ENCODE measurements at places on chromosomes 7 and 10. TPM values are rescaled to one million over a fixed set of nuclear protein-coding genes. Genes with fewer than 3 reads are reported as not detected.

The ACHE gene
- not detected for total RNA-seq

The SPDYE2 gene
- total RNA-seq, result not detected

The PKD2L1 gene
- not detected for total RNA-seq

The OR6V1 gene
- total RNA-seq, result not detected

The GPR22 gene
- not detected for total RNA-seq
